ENCODE measurements at places on chromosomes 11 and 22.
A peak's percentile ranks its signal among the peaks of the same experiment; 100 is the strongest.

DNA sequence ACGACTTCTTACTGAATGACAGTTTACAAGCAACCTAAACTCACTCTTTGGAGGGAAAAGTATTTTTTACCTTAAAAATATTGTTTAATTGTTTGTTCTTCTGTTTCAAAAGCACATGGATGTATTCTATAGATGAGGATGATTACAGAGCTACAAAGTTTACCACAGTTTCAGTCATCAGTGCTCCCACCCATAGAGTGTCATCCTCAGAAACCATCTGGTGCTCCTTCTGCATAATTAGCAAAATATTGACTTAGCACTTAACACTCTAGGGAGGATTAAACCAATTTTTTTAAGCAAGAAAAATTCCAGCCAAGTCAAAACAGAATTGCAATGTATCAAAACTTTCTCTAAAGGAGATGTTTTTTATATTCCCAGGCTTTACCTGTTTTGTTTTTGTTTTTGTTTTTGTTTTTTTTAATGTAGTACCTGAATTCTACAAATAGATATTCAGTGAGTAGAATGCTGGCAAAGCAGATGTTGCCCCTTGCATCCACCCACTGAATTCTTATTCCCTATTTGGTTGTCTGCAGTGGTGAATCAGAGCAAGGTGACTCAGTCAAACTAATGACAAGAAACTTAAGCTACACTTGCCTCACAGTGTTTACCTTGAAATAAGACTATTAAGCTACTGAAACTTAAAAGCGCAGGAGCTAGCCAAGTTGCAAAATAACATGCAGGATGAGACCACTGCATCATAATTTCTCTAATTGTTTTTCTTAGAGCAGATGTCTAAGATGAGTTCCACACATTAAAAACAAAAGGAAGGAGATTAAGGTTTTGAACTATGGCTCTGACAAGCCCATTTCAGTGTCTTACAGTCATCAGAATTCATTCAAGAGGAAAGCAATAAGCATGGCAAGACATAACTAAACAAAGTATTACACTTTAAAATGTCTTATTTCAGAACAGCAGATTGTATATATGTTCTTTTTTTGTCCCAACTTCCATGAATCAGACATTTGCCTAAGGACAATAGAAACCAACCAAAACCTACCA is 155.1 kb upstream of the SOX6 start:
- DNase-seq = no peak

DNA sequence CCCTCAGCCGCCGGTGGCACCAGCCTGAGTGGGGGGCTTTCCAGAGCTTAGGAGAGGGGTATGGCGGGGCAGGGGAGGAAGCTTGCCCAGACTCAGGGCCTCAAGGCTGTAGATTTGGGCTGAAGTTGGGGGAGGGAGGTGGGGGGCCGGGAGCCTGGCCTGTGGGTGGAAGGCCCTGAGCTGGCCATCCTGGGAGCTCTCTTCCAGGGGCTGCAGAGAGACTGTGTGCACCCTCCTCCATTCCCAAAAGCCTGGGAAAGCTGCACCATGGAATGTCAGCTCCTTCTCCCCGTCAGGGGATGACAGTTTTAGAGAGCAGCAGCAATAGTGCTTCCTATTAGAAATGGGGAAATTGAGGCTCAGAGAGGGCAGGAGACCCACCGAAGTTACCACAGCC is 1.0 kb downstream of the SYT12 start:
- DNase-seq = no peak

DNA sequence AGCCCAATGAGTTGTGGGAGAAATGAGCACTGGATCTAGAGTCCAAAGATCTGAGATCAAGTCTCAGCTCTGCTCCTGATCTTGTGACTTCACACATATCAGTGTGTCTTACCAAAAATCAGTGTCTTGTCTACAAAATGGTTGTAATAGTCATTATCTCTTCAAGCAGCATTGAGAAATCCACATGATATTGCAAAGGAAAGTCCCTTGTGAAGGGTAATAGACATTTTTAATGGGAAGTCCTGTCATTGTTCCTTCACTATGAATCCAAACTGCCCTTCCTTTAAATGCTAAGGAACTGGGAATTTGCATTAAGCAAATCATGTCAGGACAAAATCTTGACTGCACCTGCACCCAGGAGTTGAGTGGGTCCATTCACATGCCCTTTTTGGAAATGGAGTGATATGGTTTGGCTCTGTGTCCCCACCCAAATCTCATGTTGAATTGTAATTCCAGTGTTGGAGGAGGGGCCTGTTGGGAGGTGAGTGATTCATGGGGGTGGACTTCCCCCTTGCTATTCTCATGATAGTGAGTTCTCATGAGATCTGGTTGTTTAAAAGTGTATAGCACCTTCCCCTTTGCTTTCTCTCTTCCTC is 51.1 kb downstream of the COMMD9 start:
- no peak for DNase-seq

GRCh38 chr22:21896951-21897513 is 29.6 kb upstream of the MAPK1 start:
- DNase-seq = no peak

- DNase-seq = no peak
Observed at GRCh38 chr11:34644669-34645406, 23.9 kb downstream of the EHF start.

DNA sequence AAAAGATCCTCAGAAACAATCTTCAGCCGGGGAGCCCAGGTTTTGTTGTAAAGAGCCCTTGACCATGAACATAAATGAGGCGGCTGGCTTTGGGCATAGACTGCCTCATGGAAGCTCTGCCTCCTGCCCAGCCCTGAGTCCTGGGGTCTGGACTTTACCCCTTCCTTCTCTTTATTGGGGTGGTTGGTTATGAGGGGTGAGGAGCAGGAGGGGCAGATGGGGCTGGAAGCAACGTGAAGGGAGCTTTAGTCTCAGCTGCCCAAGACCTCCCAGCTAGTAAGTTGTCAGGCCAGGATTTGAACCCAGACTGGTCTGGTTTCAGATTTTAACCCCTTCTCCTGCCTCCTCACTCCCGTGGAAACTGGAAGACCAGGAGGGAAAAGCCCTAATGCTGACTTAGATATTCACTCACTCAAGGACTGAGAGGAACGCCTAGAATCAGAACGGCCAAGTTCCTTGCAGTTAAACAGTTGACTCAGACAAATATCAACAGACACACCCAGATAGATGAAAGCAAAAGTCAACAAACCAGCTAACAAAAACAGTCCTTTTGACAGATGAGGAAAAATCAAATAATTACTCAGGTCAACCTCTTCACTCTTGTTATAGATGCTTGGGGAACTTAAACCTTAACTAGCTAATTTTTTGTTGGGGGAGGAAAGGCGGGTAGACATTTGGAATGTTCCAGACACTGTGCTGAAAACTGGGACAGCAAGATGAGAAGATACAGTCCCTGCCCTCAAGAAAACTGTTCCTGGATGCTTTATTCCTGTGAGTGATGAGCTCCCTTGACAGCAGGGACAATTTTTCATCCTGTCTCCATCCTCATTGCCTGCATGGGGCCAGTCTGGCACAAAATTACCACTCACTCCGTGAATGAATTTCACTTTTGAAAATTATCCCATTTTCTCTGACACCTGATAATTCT is 20.8 kb upstream of the ARRB1 start:
- DNase-seq = no peak

- DNase-seq = no peak
Observed at GRCh38 chr11:107247167-107247861, 210.3 kb downstream of the CWF19L2 start.

DNA sequence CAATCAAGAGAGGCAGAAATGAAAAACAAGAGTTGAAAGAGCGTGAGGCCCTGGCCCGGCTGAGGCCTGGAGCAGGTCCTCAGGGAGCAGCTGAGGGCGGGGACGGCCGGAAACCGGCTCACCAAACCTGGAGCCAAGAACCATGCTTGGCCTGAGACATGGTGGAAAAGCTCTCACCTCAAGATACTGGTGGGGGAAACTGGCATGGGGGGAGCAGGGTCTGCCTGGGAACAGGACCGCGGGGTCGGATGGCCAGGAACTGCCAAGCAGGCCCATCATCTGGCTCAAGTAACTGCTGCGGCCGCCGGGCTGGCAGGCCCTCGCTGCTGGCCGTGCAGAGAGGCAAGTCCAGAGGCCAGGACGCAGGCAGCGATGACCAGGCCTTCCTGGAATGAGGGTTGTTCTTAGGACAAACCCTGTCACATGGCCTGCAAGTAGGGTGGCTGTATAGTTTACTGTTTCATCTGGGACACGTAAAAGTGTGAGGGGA is 18.9 kb upstream of the WNT11 start:
- DNase-seq = no peak

DNA sequence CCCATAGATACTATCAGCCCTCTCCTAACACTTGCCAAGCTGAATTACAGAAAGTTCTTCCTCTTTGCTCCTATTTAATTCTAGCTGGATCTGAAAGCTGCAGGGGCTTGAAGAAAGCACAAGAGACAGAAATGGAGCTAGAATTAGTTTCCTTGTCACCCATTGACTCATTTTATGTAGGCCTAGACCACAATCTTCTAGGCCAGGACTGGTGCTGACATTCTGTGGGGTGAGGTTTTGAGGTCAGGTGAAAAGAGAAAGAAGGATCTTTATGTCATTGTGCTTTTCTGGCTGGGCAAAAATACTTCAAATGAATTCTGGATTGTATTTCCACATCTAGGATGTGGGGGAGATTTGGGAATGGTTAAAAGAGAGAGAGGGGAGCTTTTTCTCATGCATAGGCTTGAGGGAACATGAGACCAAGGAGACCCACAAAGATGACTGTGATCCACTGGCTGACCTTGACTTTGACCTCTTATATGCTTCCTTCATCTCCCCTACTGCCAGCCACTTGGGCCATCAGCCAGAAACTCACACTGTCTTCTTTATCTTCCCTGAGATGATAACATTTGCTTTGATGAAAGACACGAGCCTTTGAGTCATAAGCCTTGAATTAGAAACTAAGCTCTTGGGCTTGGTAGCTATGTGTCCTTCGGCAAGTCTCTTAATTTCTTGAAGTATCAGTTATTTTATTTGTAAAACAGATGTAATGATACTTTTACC is 274.9 kb upstream of the CADM1 start:
- DNase-seq = no peak

DNA sequence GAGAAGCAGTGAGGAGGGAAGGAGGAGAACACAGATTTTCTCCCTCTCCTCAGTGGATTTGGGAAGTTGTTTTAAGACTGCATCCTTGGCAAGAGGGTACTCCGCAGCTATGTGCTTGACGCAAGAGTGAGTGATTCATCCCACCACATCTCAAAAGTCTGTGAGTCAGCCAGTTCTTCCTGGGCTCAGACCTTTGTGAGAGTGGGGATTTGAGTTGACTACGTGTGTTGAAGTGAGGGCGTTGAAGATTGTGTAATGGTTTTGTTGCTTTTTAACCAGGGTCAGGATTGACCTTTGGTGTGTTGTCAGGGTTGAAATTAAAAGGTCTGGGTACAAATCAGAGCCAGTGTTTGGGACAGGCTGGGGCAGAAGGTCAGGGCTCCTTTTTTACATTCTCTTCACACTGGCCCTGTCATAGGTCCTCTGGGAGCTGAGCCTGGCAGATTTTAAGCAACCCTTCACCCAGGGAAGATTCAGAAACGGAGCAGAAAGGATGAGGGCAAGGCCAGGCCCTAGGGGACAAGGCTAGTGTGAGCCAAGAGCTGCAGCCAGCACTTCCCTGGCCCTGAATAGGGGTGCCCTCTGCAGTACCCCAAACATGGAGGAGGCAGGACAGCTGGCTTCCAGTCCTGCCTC is 4.2 kb upstream of the C11orf86 start:
- DNase-seq = peak; percentile 97

GRCh38 chr11:63999349-64000025 is 13.2 kb downstream of the OTUB1 start:
- DNase-seq = no peak

DNA sequence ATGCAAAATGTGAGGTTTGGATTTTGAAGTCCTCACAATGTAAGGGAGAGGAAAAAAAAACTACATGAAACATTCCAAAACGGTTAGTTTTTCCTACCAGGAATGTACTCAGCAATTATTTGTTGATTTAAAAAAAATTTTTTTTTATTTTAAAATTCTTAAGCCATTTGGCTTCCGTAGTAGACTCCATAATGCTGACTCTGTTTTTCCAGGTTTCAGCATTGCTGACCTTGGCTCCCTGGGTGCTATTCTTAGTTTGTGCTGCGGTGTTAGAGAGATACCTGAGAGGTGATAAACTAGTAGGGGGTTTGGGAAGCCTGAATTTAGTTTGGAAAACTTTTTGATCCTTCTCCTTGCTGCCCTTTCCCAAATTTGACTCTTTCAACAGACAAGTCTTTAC is 10.6 kb downstream of the STT3A start:
- no peak for DNase-seq

DNA sequence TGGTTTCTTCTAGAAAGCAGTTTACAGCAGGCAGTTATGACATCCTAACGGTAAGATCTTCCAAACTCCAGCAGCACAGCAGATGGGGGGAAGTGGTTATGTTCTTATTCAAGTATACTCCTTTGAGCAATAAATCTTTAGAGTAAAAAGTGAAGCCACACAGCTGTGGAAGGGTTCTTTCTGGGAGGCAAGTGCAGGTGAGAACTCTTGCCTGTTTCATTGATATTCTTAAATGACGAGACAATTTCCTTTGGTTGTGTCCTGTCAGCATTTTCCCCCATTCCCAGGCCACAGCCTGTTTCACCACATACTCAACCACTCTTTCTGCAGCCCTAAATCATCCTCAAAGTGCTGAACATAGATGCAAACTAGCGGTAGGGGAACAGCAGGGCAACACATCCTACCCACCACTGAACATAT is 207.3 kb upstream of the MTNR1B start:
- peak; percentile 37 for DNase-seq

GRCh38 chr11:45968901-45969300 is 46.4 kb downstream of the LARGE2 start:
- no peak for DNase-seq

- no peak for DNase-seq
Observed at GRCh38 chr22:50483977-50484853, 2.4 kb upstream of the MIOX start.

DNA sequence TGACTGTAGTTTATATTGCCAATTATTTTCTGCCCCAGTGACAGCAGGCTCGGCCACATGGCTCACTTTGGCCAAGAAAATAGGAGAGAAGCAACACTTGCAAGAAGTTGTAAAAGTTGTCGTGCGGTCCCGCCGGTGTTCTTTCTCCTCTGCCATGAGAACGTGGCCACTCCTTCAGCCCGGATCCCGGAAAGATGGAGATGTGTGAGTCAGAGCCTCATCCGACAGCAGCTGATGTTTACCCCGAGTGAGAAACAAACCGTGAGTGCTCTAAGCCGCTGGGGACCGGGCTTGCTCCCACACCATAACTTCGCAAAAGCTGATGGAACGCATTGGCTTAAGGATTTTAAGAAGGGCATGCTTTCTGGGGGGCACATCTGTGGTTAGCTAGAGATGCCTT is 157.0 kb downstream of the CACNA1I start:
- no peak for DNase-seq

DNA sequence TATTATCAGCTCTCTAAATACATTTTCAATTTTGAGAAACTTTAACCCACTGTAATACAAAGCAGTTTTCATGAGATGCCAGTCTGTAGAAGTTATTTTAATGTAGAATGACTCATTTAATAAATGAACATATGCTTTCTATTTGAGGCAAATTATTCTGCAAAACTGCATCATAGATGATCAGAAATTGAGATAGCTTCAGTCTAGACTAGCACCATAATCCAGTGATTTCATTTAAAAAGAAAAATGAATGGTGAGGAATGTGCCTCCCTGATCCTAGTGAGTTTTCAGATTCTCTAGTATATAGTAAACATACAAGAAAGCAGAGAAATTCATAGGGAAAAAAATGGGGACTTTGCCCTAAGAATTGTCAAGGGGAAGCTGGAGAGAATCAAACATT is 66.1 kb downstream of the OR5AK2 start:
- DNase-seq = no peak

Data from muscle of back (tissue), 13 donors.